ENCODE measurements at places on chromosomes 1 and 21.
A peak's percentile ranks its signal among the peaks of the same experiment; 100 is the strongest.

DNA sequence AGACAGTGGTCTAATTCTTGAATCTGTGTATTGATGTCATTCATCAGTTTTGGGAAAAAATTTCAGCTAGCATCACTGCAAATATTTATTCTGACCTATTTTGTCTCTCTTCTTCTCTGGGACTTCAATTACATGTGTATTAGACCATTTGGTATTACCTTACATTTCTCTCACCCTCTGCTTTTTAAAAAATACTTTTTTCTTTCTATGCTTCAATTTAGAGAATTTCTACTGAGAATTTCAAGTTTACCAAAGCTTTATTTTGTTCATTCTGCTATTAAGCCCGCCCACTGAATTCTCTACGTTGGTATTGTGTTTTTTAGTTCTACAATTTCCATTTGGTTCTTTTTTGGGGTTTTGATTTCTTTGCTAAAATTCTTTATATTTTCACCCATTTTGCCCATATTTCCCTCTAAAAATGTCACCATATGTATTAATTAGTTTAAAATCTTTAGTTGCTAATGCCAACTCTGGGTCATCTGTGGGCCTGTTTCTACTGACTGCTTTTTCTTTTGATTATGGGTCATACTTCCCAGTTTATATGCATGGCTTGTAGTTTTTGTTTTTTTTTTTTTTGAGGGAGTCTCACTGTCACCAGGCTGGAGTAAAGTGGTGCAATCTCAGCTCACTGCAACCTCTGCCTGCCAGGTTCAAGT lies 212.0 kb downstream of the DYRK1A start:
- no peak for DNase-seq

DNA sequence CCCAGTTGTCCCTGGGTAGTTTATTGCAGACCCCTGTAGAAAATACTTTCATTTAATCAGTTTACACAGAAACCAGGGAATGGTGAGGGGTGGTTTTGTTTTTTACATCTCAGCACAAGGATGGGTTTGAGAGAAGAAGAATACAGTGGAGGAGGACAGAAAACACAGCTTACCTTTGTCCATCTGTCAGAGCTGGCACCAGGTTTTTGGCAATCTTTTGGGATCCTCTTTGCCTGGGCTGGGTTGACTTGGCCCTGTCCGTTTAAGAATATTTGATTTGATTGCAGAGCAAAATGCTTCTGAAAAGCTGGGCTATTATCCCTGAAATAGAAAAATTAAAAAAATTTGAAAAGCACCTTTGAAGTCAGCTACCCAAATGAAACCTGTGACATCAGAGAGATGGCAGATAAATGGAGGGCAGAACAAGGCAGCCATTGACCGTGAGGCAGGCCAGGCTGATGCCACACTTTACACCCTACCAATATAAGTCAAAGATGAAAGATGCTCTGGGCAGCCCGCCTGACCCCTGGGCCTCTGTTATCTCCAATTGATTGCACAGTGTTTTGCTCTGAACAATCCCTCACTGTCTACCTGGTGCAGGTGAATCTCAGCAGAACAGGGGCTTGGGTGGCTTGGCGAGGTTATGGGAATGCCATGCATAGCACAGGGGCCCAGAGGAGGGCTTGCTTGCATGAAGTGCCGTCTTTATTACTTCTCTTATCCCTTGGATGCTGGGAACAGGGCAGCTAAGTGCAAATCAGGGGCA lies 218.8 kb downstream of the LMX1A start:
- DNase-seq, result no peak

- no peak for DNase-seq
These were observed 665.1 kb upstream of the PLXNA2 start for GRCh38 chr1:208909011-208909984.

DNA sequence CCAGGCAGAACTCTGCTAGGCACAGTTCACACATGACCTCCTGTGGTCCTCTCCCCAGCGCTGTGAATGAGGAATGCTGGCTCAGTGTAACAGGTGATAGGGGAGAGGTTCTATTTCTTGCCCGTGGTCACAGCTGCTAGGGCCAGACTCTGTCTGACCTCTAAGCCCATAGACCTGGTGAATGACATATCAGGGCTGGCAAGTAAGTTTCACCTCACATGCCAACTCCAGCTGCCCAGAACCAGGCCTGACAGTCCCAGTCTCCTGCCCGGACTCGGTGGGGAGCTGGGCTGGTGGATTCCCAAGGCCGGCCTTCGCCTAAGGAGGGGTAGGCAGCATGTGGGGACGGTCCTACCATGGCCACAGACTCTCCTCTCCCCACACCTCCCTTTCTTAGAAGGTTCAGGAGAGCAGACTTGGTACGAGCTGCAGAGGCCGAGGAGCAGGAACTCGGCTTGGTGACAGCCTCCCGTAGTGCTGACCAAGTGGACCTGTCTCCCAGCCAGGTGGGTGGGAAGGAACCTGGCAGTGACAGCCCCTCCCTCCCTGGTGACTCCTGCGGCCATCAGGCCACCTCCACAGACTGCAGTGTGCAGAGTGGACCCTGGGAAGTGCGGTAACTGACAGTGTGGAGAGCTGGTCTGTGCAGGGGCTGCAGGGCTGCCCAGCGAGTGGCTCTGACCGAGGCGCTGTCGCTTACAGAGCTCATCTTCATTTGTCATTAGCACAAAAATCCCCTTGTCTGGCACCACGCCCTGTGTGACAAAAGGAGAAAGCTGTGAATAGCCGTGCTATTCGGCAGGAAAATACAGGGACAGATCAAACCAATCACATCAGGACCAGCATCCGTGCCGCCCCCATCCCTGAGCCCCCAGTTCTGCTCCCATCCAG lies 74.6 kb downstream of the SCCPDH start:
- DNase-seq, result no peak

DNA sequence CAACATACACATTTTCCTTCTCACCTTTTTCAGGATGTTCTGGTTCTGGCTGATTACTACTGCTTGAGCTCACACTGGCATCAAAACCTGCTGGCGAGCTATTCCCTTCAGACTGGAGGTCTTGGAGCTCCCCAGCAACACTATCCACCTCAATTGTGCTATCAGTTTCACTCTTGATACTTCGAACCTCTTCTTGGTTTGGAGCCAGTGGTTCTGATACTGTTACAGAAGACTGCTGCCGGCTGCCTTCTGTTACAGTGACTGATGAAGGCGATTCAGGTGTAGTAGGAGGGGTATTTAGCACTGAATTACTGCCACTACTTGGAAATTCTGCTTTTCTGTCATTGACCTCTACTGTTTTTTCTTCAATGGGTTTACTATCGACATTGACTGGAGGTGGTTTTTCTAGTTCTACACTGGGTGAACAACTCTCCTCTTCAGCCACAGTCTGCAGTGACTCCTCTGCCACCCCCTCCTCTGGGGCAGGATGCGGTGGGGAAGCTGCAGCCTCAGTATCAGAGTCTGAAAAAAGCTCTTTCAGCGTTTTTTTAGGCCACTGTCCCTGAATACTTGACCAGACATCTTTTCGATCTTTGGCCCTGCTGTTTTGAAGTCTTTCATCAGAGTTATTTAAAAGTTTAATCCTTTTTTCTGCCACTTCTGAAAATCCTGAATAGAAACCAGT lies 20.7 kb upstream of the RBM34 start:
- DNase-seq, result no peak

GRCh38 chr1:53308506-53308905 lies 19.4 kb downstream of the LRP8 start:
- no peak for DNase-seq

GRCh38 chr1:232457595-232457994 lies 172.3 kb downstream of the SIPA1L2 start:
- peak; percentile 46 for DNase-seq

DNA sequence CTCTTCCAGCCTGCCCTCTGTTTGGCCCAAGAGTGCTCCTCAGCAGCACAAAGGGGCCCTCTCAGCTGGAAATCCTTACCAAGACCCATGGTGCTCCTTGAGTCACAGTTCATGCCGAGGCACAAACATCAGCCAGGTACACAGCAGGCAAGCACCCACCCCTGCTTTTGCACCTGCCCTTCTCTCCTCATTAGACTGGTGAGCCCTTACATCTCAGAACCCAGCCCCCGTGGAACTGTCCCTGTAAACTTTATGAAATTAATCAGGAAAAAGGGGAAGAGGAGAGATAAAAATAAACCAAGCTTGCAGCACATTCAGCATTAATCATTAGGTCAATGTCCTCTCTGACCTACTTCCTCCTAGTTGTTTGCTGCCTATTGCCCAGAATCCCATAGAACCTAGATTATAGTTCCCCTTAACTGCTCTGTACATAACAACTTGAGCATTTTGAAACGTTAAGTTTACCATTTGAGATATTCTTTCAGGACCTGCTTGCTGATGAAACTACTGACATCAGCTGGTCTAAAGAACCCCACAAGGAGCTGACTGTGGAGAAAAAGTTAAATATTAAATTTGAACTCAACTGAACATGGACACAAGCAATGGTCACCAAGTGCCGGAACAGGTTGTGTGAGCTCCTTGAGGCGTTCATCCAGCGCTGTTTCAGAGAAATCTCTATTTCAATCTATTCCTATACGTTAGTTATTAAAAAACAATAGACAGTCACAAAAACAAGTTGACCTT lies 738.4 kb downstream of the MATN1 start:
- no peak for DNase-seq

DNA sequence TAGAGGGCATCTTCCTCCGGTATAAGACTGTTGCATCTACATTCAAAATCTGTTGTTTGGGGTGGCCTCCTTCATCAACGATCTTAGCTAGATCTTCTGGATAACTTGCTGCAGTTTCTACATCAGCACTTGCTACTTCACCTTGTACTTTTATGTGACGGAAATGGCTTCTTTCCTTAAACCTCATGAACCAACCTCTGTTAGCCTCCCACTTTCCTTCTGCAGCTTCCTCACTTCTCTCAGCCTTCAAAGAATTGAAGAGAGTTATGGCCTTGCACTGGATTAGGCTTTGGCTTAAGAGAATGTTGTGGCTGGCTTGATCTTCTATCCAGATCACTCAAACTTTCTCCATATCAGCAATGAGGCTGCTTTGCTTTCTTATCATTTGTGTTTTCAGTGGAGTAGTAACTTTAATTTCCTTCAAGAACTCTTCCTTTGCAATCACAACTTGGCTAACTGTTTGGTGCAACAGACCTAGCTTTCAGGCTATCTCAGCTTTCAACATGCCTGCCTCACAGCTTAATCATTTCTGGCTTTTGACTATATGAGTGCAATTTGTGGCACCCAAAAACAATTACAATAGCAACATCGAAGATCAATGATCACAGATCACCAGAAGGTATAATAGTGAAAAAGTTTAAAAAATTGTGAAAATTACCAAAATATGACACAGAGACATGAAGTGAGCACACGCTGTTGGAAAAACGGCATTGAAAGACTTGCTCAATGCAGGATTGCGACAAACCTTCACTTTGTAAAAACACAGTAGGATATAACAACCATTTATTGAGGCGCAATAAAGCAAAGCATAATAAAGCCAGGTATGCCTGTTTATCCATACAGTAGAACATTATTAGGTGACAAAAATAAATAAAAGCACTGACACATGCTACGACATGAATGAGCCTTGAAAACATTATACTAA lies 56.7 kb upstream of the GFI1 start:
- DNase-seq, result no peak

- no peak for DNase-seq
These were observed 95.2 kb downstream of the SYF2 start for GRCh38 chr1:25137106-25137505.
